CD4-positive, alpha-beta T cell (primary cell): ENCODE measurements at places on chromosomes 11 and 22. TPM values are rescaled to one million over a fixed set of nuclear protein-coding genes. Genes with fewer than 3 reads are reported as not detected.
A peak's percentile ranks its signal among the peaks of the same experiment; 100 is the strongest.

DNA sequence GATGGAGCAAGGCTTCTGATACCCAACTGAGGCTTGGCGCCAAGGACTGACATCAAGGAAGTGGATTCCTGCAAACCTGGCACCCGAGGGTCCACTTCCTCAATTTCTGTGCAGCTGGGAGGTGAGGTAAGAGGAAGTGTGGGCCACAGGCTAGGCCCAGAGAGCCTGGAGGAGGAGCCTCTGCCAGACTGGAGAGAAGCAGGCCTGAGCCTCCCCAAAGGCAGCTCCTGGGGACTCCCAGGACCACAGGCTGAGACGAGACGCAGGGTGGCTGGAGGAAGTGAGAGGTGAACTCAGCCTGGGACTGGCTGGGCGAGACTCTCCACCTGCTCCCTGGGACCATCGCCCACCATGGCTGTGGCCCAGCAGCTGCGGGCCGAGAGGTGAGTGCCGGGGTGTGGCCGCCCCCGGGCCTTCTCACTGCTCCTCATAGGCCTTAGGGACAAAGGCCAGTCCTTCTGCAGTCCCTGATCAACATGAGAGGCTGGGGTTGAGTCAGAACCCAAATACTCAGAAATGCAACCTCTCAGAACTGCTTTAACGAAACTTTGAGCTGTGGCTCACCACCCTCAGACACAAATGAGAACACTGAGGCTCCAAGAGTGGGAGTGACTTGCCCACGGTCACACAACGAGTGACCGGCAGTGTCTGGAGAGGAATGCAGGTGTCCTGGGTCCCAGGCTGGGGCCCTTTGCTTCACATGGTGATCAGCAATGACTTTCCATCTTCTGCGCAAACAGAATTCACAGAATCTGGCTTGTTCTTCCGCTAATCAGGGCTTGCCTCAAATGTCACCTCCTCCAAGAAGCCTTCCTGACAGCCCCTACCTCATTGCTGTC, at the start of gene NCF4:
TSS of gene NCF4 (plus strand) at position 186 of the 839 bp plus-strand sequence. CDS start at position 352, 166 bp downstream.
- peak; percentile 24 for DNase-seq

DNA sequence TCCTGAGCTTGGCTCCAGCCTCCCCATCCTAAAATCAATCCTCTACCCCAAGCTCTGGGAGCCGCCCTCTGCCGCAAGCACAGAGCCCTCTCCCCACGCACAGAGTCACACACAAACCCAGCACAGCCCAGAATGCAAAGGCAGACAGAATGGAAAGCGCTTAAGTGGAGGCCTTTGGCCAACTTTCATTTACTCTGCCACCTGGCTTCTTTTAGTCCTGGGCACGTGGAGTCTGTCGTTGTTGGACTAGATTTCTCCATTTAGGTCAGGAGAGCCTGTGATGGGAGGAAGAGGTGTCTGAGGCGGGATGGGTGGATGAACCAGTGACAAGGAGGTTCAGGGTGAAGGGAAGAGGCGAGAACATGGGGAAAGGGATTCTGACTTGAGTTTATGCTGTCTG, 191.7 kb downstream of the DSCAML1 start:
- DNase-seq = no peak

GRCh38 chr11:75700940-75701339, 16.7 kb upstream of the MOGAT2 start:
- no peak for DNase-seq

- DNase-seq = no peak
These were observed 40.0 kb upstream of the PTH start for GRCh38 chr11:13535819-13536218.

- no peak for DNase-seq
These were observed 297.7 kb upstream of the FAT3 start for GRCh38 chr11:91926965-91927364.

GRCh38 chr11:47004595-47005033, 68.1 kb downstream of the CSTPP1 start:
- DNase-seq = no peak

DNA sequence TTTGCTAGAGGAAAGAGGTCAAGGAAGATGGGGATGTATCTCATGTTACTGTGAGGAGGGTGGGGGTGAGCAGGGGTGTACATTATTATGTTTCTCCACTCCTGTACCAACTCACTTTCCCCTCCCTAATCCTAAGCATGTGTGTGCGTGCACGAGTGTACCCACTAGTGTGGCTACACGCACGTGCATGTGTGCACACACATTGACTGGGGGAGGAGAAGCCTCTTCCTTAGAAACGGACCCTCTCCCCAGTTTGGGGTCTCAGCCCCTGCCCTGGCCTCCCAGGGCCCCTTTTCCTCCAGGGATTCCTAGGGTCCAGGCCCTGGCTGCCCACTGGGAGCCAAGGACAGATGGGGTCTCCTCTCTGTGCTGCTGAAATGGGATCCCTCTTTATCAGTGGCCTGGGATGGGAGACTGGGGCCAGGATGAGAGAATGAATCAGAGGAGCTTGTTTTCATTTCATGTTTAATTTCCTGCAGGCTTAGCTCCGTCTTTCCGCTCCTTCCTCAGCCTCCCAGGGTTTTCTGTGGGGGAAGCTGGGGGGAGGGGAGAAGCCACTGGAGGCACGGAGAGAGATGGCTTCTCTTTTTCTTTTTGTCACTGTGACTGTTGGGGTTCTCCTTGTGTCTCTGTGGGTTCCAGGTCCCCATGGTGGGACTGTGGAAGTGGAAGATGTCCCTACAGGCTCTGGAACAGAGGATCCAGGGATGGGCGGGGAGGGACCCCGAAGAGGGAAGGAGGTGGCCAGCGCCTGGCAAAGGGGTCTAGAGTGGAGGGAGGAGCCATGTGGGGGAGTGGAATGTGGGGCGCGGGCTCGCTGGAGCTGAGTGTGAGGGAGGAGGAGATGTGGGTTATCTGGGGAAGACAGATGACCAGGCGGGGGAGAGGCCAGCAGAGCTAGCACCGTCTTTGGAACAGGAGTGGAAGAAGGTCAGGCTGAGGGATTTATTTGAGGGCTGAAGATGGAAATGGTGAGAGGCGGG, 40.3 kb downstream of the ALX4 start:
- DNase-seq = no peak

DNA sequence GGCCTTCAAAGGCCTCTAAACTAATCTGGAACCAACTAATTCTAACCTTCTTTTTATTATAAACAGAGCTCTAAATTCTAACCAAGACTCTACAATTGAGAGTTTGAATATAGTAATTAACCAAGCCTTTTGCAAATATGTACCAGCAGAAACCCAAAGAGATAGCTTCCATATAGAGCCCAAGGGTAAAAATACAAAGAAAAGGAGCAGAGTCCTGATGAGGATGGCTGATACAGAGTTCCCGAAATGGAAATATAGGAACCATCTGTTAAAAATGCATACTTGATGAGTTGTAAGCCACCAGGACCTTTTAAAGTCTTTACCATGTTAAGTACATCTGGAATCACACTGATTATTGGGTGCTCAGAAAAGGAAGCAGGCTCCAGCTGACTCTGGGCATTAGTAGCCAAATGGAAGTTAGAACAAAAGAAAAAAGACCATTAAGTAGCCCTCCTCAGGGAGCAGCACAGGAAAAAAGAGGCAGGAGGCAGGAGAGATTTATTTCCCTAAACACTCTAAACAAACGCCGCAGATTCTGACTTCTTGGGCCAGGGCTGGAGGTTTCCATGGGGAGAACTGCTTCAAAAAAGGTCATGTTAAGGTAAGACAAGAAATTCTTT, 463.1 kb upstream of the FAT3 start:
- DNase-seq = no peak

Gene CCND1
- total RNA-seq = 2.4 TPM

Gene MRGPRF
- not detected for total RNA-seq

Gene DEAF1
- total RNA-seq = 79.6 TPM

Gene C11orf87
- total RNA-seq = not detected

Gene APOBEC3F
- 6.5 TPM for total RNA-seq
